NCI-H1436 (cell line): ENCODE measurements at places on chromosomes 1 and 21.

DNA sequence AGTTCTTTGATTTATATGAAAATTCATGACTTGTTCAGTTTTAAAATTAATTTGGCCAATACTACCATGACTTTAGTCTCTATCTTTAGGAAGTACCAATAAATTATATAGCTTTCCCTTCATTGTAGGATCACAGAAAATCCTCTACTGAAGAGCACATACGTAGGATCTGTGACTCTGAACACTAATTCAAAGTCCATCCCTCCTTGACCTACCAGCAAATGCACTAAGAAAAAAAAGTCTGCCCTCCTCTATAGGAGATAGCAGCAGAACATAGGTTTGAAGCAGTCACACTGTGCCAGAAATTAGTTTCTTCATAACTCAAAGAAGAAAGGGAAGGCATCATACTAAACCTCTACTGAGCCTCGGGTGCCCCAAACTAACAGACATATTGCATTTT, 16.5 kb downstream of the BRWD1 start:
- DNase-seq = no peak

DNA sequence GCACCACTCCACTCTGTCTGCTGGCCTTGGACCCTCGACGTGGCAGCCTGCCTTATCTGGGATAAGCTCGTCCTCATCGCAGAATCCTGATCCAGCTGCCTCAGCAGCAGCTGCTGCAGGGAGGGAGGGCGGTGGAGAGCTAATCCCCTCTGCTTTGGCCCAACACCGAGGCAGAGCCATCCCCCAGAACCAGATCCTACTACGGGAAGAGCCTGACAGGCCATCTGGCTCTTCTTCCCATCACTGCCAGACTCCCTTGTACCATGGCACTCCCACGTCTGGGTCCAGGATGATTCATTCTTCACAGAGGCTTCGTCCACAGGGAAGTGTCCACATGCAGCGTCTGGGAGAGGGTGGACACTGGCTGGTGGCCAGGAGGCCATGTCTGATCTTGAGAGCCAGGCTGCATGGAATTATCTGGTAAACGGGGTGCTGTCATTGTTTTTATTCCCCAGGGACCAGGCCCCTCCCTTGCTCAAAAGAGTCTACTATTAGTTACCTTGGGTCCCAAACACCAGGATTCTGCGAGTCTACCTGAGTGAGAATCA, 14.6 kb upstream of the PKP1 start:
- no peak for DNase-seq

GRCh38 chr1:212525479-212526110, 83.0 kb upstream of the ATF3 start:
- DNase-seq = no peak

- DNase-seq = no peak
These were observed 9.4 kb upstream of the BACH1 start for GRCh38 chr21:29289317-29289716.

DNA sequence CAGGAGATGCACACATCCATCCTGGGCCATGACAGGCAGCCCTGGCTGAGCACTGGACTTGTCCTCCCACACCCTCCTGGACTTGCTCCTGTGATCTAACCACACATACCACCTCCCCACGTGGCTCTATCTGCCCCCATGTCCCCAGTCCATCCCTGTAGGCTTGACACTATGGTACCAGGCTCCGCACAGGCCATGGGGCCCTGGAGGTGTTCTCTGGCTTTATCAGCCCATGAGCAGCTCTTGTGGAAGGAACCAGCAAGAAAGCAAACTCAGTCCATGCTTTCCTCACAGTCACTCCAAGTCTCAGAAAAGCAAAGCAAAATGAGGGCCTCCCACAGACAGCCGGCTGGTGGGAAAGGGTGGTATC, 61.6 kb downstream of the CD46 start:
- no peak for DNase-seq

GRCh38 chr1:67769633-67770256, 63.5 kb downstream of the GNG12 start:
- DNase-seq = no peak

DNA sequence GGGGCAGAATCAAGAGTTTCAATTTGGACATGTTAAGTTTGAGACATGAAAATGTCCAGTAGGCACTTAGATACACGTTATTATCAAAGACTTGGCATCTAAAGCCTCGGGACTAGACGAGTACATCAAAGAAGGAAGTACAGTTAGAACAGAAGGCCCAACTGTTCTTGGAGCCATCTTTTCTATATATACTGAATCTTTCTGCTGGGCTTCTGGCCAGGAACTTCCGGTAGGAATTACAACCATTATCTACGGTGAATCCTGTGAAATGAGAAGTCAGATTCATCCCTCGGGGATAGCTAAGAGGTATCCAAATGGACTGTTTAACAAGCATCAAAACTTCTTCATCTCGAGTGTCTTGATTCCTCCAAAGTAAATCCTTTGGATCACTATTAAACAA, 34.4 kb upstream of the NRDC start:
- no peak for DNase-seq

DNA sequence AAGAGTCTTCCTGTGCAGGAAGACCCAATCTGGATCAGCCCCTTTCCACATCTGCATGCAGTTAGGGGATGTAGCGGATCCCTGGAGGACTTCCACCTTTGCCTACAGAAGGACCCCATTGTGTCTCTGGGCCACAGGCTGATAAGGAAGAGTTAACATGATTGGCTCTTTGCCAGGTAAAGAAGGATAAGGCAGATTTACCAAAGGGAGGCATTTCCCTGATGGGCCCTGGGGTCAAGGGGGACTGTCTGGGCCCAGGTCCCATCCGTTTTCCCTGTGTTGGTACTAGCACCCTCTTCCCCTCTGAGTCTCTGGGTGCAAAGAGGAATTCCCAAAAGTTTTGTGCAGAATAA, 29.1 kb downstream of the SLC26A9 start:
- no peak for DNase-seq

DNA sequence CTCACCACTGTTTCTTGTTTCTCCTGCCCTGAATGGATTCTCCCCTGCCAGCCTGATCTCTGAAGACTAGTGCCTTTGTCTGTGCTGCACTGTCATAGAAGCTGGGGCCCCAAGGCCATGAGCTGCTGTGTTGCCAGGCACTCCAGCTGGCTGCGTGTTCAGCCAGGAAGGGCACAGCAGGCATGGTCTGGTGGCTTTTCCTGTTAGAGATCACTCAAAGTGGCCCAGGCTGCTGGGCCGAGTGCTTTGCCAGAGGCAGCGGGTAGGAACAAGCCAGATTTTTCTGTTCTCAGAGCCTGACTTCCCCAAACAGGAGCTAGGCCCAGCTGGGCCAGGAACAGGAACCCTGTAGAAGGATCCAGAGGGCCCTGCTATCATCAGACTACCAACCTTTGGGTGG, 5.2 kb downstream of the ADPRS start:
- DNase-seq = no peak

DNA sequence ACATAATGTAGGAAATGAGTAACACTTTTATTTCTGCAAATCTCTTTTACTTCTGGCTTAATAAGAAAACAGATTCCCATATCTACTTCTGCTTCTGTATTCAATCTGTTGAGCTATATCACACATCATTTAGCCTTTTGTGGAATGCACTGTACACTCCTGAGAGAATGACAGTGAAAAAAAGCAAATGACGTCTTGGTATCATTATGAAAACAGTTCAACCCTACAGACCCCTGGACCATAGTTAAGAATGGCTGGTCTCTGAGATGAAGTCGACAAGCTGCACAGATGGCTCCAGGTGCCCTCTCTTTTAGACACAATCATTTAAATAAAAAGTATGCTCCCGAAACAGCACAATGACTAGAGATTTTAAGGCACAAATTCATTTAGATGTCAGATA, 247.0 kb downstream of the RERE start:
- DNase-seq = no peak

DNA sequence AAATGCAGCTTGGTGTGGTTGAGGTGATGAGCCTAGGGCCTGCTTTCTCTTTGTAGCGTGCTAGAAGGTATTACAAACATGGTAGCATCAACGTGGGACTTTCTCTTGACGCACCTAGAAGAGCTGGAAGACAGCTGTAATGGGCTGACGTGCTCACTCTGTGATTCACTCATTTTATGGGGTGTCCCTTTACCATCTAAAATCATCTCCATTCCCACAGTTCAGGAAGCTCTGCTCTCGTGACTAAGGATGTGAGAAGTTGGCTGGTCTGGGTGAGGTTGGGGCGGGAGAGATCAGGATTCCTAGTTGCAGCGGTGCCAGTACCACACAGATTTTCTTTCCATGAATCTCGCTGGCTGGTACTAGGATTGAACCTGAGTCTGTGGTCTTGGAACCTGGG, 4.2 kb downstream of the HTR6 start:
- DNase-seq = no peak

DNA sequence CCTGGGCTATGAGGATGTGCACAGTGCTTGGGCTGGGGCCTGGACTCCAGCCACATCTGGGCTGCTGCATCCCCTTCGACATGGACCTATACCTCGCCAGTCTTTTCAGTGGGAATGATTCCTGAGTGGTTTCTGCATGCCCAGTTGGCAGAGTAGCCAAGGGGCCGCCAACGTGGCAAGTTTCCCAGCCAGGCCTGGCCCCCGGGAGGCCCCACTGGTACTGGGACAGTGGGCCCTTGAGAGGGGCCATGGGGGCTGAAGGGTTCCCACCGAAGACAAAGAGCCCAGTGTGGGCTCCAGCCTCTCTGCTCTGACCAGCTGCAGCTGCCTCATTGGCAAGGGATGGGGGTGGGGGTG, 15.4 kb downstream of the RAP1GAP start:
- DNase-seq = no peak

DNA sequence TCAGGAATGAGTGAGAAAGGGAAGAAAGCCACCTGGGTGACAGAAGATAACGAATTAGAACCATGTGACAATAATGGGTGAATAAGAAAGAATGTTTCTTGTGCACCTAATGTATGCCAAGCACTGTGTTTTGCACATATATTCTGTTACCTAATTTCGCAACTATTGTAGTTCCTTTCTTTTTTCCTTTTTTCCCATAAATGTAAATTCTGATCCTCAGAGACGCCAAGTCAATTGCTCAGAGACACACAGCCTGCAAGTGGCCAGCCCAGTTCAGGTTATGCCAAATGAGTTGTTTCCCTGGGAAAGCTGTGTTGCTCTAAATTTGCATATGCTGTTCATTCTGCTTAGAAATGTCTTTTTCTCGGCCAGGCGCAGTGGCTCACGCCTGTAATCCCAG, 1.7 kb upstream of the RSPO1 start:
- DNase-seq = no peak

DNA sequence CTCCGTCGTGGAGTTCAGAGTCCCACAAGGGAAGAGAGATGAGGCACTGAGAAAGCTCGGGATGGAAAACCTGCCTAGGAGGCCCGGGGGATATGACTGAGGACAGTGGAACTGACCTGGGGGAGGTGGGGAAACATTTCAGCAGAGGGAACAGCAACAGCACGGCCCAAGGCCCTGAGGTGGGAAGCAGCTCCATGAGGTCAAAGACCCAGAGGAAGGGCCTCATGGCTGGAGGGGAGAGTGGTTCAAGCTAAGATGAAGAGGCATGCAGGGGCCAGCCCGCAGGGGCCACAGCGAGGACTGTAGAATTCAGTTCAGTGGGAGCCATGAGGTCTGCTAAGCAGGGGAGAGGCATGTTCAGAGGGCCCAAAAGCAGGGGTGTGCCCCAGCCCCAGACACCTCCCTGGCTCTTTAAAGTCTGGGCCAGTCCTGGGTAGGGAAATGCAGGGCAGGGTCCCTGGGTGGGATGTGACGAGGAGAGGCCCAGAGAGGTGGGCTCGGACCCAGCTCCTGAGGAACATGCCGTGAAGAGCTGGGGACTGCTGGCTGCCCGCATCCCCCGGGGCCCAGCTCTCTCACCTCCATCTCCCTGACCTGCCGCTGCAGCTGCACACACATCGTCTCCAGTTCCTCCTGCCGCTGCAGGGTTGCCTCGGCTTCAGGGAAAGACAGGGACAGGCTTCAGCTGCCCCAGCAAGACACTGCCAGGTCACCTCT, 9.9 kb downstream of the UBXN11 start:
- DNase-seq = no peak

GRCh38 chr1:49864581-49864980, 159.2 kb downstream of the AGBL4 start:
- no peak for DNase-seq

GRCh38 chr1:209650454-209650853, 1.8 kb downstream of the LAMB3 start:
- DNase-seq = no peak

DNA sequence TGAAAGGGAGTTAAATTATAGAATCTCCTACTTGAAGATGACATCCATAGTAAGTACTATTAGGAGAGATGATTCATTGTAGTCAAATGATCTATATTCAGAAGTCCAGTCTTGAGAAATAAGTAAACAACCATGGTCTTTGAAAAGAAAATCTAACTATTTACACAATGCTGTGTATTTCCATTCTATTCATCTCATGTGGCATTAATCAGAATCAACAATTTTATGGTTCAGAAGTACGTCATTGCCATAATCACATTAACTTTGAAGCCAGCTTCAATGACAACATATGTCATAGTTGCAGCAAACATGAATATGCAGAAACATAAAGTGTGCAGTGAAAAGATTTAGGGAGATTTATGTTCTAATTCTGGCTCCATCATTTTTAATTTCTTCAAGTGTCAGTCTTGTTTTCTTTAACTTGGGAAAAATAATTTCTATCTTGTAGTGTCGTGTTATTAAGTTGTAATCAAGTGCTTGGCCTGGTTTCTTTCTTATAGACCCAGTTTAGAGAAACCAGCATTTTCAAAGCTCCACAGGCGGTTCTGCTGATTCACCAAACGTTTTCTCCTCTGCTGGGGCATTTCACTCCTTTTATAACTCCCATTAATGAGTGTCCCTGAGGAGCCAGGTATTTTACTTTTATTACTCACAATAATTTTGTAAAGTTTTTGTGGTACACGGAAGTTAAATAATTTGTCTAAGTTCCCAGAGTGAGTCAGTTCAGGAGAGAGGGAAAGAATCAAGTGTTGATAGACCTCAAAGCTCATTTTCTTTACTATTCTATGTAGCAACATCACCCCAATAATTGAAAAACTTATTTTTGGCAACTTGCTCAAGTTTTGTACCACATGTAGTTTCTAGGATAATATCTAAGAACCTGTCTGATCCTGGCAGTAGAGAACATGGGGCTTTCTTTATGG, 35.9 kb upstream of the PTGS2 start:
- no peak for DNase-seq

GRCh38 chr1:153652805-153653500, 5.5 kb upstream of the SNAPIN start:
- no peak for DNase-seq

DNA sequence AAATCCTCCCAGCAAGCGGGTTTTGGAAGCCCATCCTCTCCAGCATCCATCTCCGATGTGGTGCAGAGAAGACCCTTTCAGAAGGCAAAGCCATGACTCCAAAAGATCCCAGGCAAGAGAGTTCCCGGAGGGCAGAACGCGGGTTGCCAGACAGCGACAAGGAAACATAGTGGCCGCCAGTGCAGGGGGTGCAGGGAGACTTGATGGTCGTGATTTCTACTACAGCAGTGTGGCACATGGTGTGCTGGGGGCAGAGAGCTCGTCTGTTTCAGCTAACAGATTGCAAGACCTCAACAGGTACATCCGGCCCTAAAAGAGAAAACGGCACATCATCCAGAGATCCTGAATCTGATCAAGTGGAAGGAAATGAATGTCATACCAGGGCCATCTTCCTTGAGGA, 74.3 kb downstream of the HLCS start:
- no peak for DNase-seq

- DNase-seq = no peak
These were observed 23.1 kb upstream of the TNFRSF1B start for GRCh38 chr1:12143631-12144155.
